ENCODE measurements at places on chromosomes 13 and 19.

- no peak for DNase-seq
These were observed 57.9 kb downstream of the RFC3 start for GRCh38 chr13:33875618-33876401.

GRCh38 chr13:21014502-21015170 lies 46.8 kb downstream of the LATS2 start:
- DNase-seq: no peak

- DNase-seq: no peak
These were observed 265.7 kb downstream of the DIAPH3 start for GRCh38 chr13:59898066-59898465.

DNA sequence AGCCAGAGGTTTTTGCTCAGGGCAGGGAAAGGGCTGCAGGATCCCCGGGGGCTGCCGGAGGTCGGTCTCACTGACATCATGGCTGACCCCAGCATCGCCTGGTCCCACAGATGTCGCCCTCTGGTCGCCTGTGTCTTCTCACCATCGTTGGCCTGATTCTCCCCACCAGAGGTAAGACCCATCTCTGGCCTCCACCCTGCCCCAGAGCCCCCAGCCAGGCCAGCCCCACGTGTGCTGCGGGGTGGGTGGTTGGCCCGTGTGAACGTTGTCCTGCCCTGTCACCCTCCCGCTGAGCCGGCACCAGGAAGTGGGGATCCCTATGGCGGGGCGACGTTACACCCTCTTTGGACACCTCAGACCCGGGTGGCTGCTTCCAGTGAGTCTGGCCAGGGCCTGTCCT lies 906 bp downstream of the FXYD5 start:
- no peak for DNase-seq

DNA sequence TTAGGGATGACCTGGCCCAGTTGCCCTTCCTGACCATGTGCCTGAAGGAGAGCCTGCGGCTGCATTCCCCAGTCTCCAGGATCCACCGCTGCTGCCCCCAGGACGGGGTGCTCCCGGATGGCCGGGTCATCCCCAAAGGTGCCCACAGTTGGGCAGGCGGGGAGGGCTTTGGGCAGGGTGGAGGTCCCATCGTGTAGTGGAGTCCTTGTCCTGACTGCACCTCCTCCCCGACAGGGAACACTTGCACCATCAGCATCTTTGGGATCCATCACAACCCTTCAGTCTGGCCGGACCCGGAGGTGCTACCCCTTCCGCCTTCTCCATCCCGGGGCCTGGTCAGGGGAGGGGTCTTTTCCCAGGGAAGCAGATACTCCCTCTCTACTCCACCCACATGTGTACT lies 31.7 kb upstream of the CYP4F8 start:
- DNase-seq: no peak

GRCh38 chr13:69580255-69580654 lies 527.4 kb upstream of the ATXN8OS start:
- no peak for DNase-seq

- DNase-seq: no peak
These were observed 109.4 kb upstream of the C1QTNF9B start for GRCh38 chr13:24006520-24007248.

All from stimulated activated CD8-positive, alpha-beta memory T cell treated with anti-CD3 and anti-CD28 coated beads, Interleukin-7, amount 100 ng/mL, for 48 hours (primary cell).